ENCODE measurements at places on chromosomes 12 and 14. TPM values are rescaled to one million over a fixed set of nuclear protein-coding genes. Genes with fewer than 3 reads are reported as not detected.

STK38L gene
- 20.3 TPM for total RNA-seq

NFATC4 gene
- total RNA-seq: 14.0 TPM

ARMH4 gene
- total RNA-seq: 4.2 TPM

C12orf50 gene
- not detected for total RNA-seq

SALL2 gene
- 17.1 TPM for total RNA-seq

CLMN gene
- 9.8 TPM for total RNA-seq

PZP gene
- not detected for total RNA-seq

IL22 gene
- not detected for total RNA-seq

MEG3 gene
- 46.1 TPM for total RNA-seq

SH2B3 gene
- total RNA-seq: 30.5 TPM

OAS3 gene
- 26.4 TPM for total RNA-seq

ZBTB42 gene
- 8.4 TPM for total RNA-seq

CLEC4E gene
- total RNA-seq: 40.4 TPM

USP44 gene
- total RNA-seq: 0.89 TPM

RAD51AP1 gene
- 8.7 TPM for total RNA-seq

SMCO2 gene
- 0.58 TPM for total RNA-seq

AGAP2 gene
- total RNA-seq: under 0.01 TPM

CEP170B gene
- total RNA-seq: 51.9 TPM

SIX4 gene
- total RNA-seq: 11.7 TPM

STYK1 gene
- total RNA-seq: 1.1 TPM

WASHC4 gene
- total RNA-seq: 61.4 TPM

RNASE9 gene
- not detected for total RNA-seq

SLC6A12 gene
- total RNA-seq: 2.1 TPM
